ENCODE measurements at places on chromosomes 4 and X.

- DNase-seq, result no peak
Observed at GRCh38 chrX:129618997-129619396, 35.8 kb downstream of the APLN start.

DNA sequence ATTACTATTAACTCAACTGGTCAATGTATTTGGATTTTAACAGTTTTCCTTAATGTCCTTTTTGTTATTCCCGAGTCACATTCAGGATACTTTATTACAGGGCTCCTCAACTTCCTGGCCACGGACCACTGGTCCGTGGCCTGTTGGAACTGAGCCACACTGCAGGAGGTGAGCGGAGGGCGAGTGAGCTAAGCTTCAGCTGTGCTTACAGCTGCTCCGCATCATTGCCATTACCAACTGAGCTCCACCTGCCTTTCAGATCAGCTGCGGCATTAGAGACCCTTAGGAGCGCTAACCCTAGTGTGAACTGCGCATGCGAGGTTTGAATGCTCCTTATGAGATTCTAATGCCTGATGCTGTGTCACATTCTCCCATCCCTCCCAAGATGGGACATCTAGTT lies 591.7 kb downstream of the CCSER1 start:
- no peak for DNase-seq

DNA sequence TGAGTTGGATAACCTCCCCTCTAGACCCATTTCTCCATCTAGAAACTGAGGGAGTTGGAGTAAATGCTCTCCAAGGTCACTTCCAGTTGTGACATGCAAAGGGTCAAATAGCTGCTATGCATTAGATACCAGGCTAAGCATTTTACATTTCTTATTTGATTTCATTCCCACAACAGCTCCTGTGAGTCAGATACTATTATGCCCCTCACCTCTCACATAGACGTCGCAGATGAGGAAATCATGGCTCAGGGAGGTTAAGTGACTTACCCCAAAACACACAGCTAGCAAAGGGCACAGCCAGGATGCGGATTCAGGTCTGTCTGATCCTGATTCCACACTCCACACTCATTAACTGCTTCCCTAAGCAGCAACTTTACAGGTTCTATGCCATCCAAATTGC lies 57.7 kb downstream of the PRPS1 start:
- DNase-seq, result no peak

DNA sequence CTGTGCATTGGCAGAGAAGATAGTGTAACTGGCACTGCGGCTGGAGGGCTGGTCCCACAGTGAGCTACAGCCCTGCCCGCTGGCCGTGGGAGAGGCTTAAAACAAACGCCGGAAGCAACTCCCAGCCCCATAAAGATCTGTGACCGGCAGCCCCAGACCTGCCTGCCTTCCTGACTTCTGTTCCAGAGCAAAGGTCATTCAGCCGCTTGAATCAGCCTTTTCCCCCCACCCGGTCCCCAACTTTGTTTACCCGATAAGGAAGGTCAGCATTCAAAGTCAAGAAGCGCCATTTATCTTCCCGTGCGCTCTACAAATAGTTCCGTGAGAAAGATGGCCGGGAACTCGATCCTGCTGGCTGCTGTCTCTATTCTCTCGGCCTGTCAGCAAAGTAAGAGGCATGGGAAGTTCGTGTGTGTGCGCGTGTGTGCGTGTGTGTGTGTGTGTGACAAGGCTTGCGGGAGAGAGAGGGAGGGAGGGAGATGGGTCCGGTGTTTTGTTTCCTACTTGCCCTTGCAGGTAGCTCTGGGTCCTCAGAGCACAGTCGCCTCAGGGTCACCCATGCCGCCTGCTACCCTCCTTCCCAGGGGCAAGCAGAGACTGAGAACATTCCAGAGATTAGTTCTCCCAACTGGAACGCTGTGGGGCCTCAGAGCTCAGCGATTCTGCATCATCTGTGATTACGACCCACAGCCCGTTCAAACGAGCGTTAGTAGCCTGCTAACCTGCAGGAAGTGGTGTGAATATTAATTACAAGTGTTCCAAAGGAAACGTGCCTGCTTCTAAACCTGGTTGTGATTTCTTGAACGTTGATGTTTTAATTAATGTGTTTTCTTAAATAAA lies at the start of gene MGST2:
Gene MGST2 (plus strand): TSS at position 130 of the 840 bp plus-strand sequence. CDS start 201 bp downstream, at position 331.
- no peak for DNase-seq

DNA sequence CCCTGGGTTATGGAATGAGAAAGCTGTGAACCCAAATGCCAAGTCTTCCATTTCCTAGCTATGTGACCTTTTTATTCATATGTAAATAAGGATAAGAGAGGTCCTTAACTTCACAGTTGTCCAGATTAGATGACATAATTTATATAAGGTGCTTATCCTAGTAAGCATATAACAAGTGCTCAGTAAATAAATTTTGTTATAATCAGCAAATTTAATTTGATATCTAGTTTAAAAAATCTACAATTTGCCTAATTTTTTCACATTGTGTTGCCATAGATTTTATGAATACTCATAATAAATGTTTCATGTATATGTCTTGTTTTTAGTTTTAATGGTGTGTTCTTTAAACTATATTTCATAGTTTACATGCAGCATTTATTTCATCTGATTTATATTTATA lies 130.4 kb upstream of the SPRY1 start:
- no peak for DNase-seq

- DNase-seq, result no peak
Observed at GRCh38 chr4:61320631-61321030, 120.5 kb downstream of the ADGRL3 start.

- DNase-seq, result no peak
Observed at GRCh38 chrX:24125028-24125612, 24.4 kb upstream of the ZFX start.

GRCh38 chr4:37540486-37540885 lies 145.7 kb downstream of the RELL1 start:
- DNase-seq, result no peak

- no peak for DNase-seq
Observed at GRCh38 chr4:183118585-183118984, 19.5 kb downstream of the WWC2 start.

- DNase-seq, result no peak
Observed at GRCh38 chr4:83075311-83076095, 39.0 kb downstream of the PLAC8 start.

DNA sequence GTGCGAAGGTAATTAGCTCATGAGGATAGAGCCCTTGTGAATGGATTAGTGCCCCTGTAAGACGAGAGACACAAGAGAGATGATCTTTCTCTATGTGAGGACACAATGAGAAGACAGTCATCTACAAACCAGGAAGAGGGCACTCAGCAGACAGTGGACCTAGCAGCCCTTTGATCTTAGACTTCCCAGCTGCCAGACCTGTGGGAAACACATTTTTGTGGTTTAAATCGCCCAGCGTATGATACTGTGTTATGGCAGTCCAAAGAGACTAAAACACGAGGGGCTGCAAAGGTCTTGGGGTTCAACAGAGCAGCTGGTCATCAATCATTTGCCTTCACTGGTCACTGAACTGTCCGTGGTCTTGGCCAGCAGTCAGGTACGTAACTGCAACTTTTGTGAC lies 9.2 kb upstream of the SYNPO2 start:
- DNase-seq, result no peak

DNA sequence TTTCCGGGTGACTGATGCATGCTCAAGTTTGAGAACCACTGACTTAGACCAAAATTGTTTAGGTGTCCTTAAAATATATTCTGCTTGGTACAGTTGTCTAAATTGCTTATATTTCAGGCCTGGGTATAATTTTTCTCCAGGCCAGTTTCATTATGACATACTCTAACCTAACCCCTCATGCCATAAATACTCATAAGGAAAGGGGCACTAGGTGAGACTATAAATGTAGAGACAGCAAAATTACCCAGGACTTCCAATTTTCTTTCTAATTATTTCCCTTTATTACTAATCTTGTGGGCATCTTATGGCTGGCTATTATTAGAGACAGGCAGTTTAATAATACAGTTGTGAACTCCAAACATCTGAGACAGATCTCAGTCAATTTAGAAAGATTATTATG lies 150.2 kb downstream of the RRAGB start:
- no peak for DNase-seq

DNA sequence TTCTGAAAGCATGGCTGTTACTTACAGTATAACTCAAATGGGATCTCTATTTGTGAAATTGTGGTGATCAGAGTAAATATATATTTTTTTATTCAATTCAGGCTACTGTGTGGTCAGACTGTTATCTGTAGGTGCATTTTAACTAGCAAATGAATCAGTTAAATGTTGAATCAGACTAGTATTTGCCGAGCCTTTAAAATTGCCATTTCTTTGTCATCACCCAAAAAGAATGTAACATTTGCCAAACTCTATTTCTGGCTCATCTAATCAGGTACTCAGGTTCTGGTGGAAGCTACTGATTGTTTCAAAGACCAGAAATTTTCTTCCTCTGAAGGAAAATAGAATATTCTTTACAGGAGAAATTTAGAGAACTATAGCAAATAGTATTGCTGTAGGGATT lies 1.8 kb upstream of the NAA15 start:
- DNase-seq, result no peak

- no peak for DNase-seq
Observed at GRCh38 chrX:2507196-2507595, 6.4 kb upstream of the DHRSX start.

GRCh38 chrX:11269996-11270395 lies 23.2 kb upstream of the AMELX start:
- DNase-seq, result no peak

DNA sequence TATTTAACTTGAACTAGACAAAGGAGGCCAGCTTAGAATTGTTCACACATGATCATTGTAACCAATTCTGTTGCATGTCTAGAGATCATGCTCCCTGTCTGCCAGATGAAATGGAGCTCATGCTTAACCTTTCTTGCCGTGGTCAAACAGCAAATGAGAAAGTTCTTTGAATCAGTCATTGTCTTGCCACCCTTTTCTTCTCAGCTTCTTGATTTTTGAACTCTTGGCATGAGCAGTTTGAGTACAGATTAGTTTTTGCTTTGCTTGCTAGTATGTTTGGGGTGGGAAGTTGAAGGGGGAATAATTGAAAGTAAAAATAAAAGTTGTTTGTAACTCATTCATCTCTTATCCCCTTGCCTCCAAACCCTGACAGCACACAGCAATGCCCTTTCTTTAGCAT lies 4.7 kb downstream of the MTM1 start:
- no peak for DNase-seq

DNA sequence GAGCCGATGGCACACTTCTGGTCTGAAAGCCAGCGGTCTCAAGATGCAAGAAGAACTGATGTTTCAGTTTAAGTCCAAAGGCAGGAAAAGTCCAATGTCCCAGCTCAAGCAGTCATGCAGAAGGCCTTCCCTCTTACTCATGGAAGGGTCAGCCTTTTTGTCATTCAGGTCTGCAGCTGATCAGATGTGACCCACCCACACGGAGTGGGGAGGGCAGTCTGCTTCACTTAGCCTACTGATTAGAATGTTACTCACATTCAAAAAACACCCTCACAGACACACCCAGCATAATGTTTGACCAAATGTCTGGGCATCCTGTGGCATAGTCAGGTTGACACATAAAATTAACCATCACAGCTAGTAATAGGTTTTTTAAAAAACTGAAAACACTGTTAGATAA lies 6.6 kb downstream of the HCCS start:
- no peak for DNase-seq

- DNase-seq, result no peak
Observed at GRCh38 chrX:19772822-19773628, 114.4 kb downstream of the SH3KBP1 start.
